ENCODE measurements at places on chromosomes 1 and 21.

DNA sequence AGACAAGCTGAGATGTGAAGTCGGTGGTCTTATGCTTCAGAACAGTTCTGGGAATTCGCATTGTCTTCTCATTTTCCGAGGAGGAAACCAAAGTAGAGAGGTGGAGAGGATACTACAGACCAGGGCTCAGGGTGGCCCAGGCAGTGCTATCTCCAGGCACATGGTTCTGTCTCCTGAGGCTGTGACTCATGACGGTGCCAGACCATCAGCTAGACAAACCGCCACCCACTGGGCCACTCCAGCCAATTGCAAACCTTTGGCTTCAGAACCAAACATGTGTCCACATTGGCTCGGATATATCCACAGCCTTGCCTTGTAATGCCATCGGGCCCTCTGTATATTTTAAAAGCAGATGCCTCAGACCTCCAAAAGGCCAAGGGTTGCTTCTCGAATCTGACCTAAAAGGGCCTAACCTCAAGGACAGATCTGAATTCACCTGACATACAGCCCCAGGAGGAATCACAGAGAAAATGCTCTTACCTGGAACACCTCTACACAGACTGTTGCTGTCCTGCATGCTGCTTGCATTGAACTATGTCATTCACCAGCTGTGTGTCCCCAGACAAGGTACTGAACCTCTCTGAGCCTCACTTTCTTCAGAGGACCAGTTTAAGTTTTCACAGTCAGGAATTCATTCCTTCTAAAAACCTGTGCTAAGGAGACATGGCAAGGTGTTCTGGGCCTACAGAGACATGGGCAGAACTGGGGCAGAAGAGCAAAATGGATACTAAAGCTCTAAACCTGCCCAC, 224.9 kb upstream of the JUN start:
- DNase-seq = no peak

- no peak for DNase-seq
These were observed 58.9 kb downstream of the VWA5B1 start for GRCh38 chr1:20349561-20349960.

DNA sequence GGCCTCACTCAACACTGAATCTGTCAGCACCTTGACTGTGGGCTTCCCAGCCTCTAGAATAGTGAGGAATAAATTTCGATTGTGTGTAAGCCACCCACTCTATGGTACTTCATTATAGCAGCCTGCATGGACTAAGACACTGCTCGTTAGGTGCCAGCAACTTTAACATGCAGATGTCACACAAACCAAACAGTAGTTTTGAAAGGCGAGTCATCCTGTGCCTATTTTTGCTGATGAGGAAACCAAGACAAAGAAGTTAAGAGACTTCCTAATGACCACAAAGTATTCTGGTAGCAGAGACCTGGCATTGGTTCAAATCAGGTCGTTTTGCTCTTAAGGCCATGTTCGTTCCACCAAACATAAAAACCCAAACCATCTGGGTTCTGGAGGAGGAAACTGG, 42.9 kb downstream of the BATF3 start:
- no peak for DNase-seq

GRCh38 chr1:237794071-237794470, 96.7 kb downstream of the ZP4 start:
- no peak for DNase-seq

GRCh38 chr1:32014948-32015273, 1.2 kb downstream of the KHDRBS1 start:
- no peak for DNase-seq

DNA sequence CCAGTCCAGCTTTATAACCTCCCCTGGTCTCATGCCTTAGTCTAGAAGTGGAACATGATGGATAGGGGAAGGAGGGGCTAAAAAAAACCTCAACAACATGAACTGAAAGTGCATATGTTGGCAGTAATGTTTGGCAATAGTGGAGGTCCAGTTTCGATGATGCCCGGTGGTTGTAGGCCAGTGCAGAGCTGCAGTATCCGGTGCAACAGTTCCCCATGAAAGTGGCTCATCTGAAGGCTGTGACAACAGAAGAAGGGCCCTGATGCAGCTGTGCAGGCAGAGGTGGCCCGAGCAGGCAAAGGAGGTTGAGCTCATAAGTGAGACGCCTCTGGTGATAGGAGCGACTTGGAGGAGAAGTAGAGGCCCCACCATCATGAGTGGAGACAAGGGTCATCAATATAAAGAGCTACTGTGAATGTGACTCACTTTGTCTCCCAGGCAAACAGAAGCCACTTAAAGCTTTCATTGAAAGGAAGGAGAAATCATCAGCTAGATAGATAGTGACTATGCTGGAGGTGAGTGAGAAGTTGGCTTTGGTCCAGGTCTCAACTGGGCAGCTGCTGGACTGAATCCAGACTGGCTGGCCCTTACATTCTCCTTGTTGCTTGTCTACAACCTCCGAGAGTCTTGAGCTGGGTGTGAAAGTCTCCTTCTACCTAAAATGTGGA, 10.2 kb upstream of the CREG1 start:
- no peak for DNase-seq

GRCh38 chr21:25513810-25514209, 93.5 kb downstream of the MRPL39 start:
- DNase-seq = no peak

DNA sequence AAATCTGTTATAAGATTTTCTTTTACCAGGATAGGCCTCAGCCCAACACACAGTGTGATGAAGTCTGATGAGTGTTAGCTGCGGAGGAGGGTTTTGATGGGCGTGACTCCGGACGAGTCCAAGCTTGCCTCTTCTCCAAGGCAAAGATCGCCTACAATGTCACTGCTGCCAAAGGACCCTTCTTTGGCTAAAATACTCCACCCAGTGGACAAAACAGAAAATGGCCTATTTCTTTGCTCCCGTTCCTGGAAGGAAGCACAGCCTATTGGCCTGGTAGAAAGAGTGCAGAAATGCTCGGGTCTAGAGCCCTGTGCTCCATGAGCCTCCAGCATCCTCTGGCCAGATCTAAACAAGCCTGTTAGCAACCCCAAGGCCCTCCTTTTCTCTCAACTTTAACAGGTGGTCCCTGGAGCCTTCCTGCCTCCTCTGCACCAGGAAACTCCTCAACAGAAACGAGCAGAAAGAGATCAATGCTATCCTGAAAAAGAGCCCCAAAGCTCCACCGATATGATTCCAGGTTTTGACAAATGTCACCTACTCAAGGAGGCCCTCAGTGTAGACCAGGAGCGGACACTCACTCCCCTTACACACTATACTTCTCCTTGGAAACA, 3.4 kb upstream of the CASQ2 start:
- peak; percentile 61 for DNase-seq

- no peak for DNase-seq
These were observed 14.3 kb downstream of the ADAMTSL4 start for GRCh38 chr1:150563340-150564038.

GRCh38 chr21:33948951-33949444, 33.4 kb upstream of the ATP5PO start:
- DNase-seq = no peak

DNA sequence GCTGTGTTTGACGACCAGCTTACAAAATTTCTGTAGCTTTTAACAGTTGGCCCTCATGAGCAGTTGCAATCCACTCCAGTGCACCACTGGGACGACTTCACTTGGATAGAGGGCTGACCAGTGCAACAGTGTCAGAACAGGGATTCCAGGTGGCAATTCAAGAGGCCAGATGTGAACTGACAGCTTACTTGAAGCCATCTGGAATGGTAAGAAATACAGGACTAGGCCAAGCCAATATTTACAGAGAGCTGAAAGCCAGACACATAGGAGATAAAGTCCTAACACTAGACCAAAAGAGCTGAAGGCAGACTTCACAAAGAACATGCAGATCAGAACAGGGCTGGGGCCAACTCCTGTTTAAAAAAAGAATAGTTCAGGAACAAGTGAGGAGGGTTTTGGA, 93.5 kb upstream of the NFIA start:
- DNase-seq = no peak

- no peak for DNase-seq
These were observed 316.9 kb upstream of the VAMP3 start for GRCh38 chr1:7454052-7454815.

DNA sequence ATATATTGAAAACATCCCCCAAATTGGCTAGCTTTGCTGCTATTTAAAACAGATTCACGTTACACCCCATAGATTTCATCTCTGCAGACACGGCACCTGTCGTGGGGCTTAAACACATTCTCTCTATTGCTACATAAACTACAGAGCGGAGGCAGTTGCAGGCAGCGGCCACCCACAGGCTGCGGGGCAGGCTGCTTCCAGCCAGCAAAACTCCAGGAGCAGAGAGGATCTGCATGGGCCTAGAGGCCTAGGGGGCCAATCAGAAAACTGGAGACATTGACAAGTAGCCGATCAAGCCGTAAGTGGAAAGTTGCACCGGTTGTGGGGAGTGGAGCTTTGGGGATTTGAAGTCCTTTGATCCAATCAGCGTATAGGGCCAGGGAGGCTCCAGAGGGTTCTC, 129.0 kb upstream of the KLHDC7A start:
- DNase-seq = no peak

DNA sequence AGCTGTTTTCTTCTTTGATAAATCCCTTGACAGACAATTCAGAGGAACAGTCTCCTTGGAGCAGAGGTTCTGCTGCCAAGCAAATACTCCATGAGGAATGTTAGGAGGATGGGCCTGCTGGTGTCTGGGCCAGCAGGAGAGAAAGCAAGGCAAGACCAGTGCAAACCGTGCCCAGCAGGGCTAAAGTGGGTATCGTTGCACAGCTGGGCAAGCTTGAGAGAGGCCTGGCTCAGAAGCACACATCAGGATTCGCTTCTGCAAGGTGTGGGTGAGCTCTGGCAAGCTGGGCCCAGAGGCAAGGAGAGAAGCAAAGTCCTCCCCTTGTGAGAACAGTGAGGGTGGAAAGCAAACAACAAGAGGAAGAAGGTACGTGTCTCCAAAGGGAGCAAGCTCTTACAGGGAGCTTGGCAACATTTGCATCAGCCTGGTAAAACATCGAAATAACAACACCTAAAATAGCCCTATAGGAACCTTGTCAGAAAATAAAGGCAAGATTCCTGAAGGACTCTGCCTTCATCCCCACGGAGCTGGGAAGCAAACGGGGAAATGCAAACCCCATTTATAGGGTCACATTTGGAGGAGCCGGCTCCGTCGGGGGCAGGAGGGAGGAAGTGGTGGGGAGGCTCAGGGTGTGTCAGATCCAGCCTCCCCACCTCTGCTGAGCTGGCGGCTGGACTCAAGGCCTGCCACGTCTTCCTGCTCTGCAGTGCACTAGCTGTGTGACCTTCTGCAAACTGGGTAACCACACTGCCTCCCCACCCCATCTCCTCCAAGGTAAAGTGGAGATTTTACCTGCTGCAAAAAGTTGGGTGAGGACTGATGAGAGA, 62.3 kb upstream of the HIVEP3 start:
- no peak for DNase-seq

GRCh38 chr1:154318386-154318785, 2.5 kb upstream of the AQP10 start:
- DNase-seq = no peak

DNA sequence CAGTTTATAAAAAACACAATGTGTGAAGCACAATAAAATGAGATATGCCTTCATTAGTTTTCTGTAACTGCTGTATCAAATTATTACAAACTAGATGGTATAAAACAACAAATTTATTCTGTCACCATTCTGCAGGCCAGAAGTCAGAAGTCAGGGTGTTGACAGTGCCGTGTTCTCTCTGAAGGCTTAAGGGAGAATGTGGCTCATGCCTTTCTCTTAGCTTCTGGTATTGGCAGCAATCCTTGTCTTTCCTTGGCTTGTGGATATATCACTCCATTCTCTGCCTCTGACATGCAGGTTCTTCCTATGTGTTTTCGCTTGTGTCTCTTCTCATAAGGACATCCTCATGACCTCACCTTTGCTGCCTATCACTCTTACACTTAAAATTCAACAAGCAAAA, 10.1 kb downstream of the NEK7 start:
- DNase-seq = no peak

DNA sequence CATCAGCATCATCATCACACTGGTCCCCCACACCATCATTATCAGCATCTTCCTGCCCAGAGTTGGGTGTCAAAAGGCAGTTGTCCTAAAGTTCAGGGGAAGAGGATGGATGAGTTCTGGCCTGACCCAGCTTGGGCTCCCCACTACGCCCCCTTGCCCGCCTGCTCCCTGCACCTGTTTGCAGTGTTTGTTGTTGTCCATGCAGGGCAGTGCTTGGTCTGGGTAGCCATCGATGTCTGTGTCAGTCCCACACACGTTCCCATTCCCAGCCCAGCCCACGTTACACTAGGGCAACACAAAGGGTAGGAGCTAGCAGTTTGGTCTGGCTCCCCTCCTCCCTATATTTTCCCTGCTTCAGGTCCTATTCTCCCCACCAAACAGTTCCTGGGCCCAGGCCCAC, 6.8 kb downstream of the THBS3 start:
- DNase-seq = no peak

GRCh38 chr1:167635156-167635648, 5.2 kb downstream of the RCSD1 start:
- no peak for DNase-seq

DNA sequence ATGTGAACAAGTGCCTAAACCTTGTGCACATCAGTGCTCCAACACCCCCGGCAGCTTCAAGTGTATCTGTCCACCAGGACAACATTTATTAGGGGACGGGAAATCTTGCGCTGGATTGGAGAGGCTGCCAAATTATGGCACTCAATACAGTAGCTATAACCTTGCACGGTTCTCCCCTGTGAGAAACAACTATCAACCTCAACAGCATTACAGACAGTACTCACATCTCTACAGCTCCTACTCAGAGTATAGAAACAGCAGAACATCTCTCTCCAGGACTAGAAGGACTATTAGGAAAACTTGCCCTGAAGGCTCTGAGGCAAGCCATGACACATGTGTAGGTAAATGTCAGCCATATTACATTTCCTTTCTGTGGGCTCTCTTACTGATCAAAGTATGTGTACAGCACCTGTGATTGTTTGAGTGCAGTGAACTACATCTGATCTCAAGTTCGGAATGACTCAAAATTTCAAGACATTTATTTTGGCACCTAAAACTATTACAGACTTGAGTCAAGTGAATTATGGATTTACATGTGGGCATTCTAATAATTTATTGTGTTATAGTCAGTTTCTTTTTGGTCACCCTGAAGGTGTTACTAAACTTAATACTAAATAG, 196.5 kb downstream of the TPR start:
- DNase-seq = no peak

DNA sequence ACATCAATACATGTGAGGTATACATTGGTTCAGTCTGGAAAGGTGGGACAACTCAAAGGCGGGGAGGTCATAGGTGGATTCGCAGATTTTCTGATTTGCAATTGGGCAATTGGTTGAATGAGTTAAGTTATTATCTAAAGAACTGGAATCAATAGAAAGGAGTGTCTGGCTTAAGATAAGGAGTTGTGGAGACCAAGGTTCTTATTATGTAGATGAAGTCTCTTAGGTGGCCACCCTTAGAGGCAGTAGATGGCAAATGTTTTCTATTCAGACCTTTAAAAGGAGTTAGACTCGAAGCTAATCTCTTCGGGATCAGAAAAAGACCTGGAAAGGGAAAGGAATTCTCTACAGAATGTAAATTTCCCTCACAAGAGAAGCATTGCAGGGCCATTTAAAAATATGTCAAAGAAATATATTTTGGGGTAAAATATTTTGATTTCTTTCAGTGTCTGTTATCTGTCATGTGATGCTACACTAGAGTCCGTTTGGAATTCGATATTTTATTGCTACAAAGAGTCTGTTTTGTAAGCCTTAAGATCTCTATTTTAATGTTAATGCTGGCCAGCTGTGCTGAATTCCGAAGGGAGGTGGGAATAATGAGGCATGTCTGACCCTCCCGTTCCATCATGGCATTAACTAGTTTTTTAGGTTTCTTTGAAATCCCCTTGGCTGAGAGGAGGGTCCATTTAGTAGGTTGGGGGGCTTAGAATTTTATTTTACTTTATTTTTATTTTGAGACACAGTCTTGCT, 265.1 kb downstream of the PTPRU start:
- DNase-seq = no peak

GRCh38 chr21:28464095-28464494, 528.6 kb downstream of the LTN1 start:
- DNase-seq = no peak

Data from AG09309 (cell line).